ENCODE measurements at places on chromosomes 3 and 15.
A peak's percentile ranks its signal among the peaks of the same experiment; 100 is the strongest.

- no peak for DNase-seq
These were observed 14.3 kb downstream of the PARP14 start for GRCh38 chr3:122694966-122695365.

- no peak for DNase-seq
These were observed 55.2 kb upstream of the IMPG2 start for GRCh38 chr3:101375586-101375985.

DNA sequence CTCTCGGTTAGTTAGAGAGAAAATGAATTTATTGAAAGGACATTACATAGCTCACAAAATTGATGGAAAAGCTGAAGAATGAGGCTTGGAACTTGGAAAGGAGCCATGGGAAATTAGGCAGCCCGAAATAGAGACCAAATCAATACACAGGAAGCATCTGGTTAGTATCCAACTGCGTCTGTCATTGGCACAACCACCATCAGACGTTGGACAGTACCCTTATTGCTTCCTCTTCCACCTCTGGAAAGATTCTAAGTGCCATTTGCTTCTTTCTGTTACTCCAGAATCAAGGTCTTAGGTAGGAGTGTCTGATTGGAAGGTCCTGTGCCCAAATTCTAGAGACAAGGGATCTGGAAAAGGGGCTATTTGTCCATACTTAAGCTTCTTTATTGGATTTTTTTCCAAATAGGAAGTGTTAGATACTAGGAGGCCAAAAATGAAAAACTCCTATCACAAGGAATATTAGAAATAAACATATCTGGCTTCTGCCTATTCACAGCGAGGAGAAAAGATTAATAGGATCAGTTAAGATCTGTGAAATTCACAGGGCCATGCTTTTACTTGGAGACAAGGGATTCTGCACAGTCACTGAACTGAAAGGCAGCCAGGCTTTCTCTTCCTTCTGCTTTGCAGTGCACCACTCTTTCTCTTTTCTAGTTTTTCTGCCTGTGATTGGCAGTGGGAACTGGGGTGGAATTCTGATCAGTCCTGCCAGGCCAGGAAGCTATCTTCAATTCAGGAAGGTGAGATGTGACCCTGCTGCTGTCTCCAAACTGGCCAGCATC is 10.7 kb upstream of the HACD2 start:
- DNase-seq = no peak

DNA sequence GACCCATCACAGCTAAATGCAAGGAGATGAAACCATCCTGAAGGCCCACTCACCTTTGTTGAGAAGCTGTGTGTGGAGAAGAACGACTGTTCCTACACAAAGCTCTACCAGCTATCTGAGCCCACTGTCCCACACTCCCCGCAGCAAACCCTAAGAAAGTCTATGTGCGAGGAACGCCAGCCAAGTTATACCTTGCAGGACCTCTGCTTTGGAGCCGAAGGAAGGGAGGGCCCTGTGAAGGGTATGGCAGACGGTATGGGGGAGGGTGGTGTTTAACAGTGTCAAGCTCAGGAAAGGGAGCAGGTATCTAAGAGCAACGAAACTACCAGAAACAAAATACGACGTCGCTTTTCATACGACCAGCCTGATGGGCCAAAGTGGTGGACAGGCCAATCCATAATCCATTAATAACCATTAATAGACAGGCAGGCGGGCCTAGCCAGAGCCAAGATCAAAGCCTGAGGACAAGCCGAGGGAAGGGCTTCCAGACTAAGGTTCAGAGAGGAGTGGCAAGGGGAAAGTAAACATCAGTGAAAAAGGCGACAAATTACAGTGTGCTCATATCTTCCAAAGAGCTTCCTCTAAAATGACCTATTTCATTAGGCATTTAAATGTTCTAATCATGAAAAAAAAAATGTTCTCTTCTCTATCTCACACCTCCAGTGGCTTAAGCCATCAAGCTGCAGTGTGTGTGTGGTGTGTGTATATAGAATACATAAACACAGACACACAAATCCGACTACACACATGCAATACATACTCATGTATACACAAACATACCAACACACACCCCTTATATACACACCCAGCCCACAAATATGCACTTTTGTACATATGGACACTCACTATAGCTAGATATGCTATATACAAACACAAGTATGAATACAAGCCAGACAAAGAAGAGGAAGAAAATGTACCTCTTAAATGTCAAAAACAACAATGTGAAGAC is 43.9 kb downstream of the PTPN23 start:
- DNase-seq = no peak

GRCh38 chr15:43769584-43770228 is 7.1 kb downstream of the ELL3 start:
- DNase-seq = no peak

DNA sequence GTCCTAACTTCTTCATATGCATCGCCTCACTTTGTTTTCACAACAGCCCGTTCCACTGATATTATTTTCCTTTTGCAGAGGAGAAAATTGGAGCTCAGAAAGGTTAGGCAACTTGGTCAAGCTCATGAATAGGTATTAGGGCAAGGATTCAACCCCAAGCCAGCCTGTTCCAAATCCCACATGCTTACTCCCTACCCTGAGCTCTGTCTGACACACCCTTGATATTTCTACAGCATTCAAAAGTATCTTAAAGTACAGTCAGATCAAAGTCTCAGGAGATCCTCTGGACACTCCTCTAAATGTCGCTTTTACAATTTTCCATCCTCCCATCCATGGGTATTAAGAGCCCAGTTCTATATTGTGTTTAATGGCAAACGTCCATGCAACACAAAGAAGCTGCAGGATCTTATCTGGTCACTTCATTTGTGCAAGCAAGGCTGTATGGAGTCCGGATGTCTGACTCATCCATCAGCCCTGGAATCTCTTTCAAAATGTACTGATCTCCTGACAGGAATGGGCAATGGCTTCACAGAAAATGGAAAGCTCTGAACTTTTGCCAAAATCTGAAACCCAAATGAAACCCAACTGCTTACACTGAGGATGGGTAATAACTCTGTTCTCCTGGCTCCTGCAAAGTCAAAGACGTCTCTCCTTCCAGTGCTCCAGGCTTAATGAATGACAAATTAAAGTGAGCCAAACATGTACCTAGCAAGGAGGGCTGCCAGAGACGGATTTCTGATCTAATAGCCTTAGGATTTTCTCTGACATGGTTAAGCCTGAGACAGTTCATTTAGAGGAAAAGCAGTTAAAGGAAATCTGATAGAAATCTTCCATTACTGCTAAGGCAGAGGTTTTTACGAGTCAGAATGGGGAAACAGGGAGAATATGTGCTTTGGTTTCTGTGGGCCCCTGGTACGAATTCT is 230.9 kb upstream of the RORA start:
- DNase-seq = no peak

DNA sequence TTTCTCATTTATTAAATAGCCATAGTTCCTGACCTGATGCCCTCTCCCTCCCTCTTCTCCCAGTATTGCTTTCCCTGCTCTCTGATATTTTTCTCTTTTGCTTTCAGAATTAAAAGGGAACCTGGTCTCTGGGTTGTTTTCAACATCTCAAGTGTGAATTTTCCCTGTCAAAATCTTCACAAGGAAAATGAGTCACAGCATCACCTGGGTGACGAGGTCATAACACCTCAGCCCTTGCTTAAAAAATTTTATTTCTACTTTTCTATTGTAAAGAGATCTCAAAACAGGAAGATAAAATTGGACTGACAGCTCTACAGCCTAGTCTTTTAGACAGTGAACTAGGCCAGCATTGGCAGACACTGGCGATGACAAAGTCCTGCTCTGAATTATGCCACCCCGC is 40.1 kb downstream of the GAP43 start:
- no peak for DNase-seq

GRCh38 chr15:87778358-87778757 is 478.2 kb downstream of the NTRK3 start:
- DNase-seq = no peak

DNA sequence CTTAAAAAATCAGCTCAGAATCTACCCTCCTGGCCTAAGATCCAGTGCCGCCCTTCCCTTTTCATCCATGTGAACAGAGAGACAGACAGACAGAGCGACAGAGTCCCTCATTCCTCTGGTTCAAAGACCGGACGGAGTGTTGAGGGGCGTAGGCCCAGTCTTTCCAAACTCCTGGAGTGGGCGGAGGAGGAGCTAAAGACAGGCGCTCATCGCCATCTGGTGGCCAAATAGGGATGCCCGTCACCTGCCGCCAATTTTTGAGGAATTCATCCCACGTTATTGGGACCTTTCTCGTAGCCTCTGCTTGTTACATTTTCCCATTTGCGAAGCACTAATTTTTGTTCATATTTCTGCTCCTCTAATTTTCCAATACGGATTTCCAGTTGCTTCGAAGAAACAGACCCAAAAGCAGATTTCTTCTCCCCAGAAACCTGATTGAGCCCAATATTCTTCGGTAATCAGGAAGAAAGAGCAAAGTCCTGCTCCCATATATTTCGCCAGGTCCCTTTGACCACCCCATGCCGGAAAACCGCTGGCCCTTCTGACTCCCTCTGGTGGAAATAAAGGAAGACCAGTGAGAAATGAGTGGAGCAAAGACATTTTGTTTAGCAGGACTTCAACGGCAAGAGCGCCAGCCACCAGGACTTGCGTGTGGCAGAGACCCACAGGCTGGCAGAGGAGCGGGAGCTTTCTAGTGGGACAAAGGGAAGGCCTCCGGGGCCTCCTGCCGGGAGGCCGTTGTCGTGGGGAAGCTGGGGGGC is 88.0 kb downstream of the LRRK1 start:
- no peak for DNase-seq

DNA sequence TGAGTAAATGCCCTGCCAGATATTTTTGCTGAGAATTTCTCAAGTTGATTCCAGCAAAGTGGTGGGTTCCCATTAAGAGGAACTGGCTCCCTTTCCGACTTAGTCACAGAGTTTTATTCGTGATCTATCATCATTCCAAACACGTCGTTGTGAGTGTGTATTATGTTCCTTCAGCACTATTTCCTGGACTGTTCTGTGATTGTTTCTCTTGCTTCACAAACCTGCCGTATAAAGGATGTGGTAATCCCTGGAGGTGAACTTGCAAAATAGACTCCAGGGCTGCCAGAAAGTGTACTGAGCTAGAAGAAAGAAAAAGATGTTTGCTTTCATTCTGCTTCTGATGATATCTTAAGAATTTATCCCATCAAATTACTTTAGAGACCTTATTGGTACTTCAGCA is 14.5 kb upstream of the CAPN3 start:
- DNase-seq = no peak

GRCh38 chr3:84008623-84009022 is 950.2 kb upstream of the CADM2 start:
- no peak for DNase-seq

GRCh38 chr3:36769926-36770325 is 5.6 kb upstream of the DCLK3 start:
- DNase-seq = no peak

DNA sequence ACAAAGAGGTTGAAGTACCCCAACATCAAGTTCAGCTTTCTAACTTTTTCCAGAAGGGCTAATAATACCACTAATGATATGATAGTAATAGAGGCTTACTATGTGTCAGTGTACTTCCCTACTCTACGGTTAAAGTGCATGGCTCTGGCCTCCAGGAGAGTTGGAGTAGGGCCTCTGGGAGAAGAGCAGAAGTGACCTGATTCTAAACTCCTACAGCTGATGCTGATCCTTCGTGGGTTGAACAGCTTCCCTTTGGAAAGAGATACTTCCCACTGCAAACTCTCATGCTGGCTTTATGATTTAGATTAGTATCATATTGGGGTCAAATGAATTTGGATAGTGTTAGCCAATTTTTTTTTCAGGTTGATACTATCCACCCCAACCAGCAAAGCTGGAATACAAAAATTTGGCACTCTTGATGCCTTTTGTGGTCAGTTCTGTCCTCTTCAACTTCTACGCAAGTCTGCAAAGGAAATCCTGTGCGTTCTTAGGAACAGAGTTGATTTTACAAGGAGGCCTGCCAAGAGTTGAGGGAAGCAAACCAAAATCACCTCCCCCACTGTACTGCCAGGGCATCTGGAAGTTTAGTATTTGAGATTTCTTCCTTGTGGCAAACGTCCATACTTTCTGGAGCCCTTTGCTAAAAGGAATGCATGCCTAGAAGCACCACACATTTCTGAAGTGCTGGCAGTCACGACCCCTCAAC is 17.8 kb downstream of the TMEM212 start:
- DNase-seq = no peak

DNA sequence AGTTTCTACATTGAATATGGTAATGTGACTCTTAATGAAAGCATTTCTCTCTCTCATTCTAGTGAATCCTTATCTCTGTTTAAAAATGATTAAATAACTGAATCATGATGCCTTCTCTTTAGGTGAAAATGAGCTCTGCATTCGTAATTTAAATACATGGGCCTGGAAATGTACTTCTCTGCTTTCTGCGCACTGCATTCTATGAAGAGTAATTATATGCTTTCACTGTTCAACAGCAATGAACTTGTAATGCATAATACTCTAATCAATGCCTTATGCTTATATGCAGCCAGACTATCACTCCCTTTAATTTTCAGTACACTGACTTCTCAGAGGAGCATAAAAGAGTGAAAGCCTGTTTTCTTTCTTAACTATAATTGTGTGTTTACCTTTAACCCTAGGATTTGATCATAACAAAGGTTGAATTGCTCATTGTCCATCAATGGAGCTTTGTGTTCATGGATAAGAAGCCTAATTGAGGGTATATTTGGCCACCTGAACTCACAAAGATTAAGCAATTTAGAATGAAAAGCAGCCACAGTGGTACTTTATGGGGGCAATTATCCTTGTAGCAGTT is 330.8 kb upstream of the PDZRN3 start:
- DNase-seq = no peak

- no peak for DNase-seq
These were observed 86.2 kb downstream of the MITF start for GRCh38 chr3:69825446-69825845.

GRCh38 chr3:100640633-100641032 is 31.2 kb downstream of the ADGRG7 start:
- DNase-seq = no peak

- DNase-seq = peak; percentile 43
These were observed 10.8 kb upstream of the VPS33B start for GRCh38 chr15:91032919-91033803.

DNA sequence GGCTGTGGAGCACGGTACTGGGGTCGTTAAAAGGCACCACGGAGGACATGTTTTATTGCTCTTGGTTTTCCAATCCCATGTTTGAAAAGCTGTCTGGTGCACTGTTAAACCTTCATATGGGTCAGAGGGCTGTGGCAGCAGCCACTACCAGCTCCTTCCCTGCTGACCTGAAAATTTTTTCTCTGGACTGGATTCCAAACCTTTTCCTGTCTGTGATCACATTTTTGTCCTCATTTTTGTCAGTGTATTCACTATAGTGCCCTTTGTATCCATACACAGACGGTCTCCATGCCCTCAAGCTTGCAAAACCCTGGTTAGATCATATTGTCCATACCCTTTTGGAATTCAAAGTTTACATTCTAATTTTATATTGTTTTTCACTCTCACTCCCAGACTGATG is 70.5 kb downstream of the NME9 start:
- no peak for DNase-seq

DNA sequence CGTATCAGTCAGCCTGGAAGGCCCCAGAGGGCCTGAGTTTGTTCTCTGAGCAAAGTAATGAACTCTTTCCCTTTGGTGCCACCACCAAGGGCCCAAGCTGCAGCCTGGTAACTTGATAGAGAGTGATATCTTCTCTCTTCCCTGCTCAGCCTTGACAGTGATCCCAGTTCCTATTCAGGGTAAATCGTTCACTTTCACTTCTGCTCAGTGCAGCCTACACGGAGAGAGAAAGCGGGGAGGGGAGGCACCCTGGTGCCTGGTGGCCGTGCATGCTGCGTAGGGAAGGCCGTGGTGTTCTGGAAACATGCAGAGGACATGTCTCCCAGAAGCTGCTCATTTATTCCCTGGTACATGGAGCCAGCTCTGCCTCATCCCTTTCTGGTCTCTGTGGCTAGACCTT is 54.9 kb downstream of the KIF9 start:
- DNase-seq = no peak
